Activated naive CD8-positive, alpha-beta T cell treated with anti-CD3 and anti-CD28 coated beads, Interleukin-2, amount 50 U/mL, for 16 hours (primary cell): ENCODE measurements at places on chromosomes 11 and 22.

GRCh38 chr11:12827929-12828812 lies 153.9 kb downstream of the TEAD1 start:
- no peak for DNase-seq

DNA sequence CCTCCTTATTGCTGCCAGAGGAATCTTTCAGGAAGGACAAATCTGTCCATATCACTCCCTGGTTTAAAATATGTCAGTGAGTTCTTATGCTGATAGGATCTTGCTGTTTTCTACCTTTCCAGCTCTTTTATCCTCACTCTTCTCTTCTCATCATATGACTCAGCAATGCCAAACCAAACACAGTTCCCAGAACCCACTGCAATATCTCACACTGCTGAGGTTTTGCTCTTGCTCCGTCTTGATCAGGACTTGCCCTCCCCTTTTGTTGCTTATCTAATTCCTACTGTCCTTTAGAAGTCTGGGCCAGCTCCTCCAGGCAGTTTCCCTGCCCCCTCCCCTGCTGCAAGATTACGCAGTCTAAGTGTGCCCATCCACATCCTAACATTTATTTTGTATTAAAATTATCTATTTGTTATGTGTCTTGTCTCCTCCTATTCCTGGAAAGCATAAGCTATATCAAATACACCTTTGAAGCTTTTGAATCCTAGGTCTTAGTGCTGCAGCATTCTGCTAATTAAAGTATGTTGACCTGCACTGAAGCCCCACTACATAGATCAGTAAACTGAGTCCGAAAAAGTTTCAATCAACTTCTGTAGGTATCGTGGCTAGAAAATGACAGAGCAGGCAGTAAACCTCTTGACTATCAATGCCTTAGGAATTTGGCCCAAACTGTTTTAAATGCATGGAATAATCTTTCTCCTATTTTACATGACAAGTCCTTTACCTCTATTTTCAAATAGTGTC lies 119.2 kb upstream of the C11orf87 start:
- no peak for DNase-seq

GRCh38 chr11:75147191-75147874 lies 3.6 kb upstream of the SLCO2B1 start:
- no peak for DNase-seq

DNA sequence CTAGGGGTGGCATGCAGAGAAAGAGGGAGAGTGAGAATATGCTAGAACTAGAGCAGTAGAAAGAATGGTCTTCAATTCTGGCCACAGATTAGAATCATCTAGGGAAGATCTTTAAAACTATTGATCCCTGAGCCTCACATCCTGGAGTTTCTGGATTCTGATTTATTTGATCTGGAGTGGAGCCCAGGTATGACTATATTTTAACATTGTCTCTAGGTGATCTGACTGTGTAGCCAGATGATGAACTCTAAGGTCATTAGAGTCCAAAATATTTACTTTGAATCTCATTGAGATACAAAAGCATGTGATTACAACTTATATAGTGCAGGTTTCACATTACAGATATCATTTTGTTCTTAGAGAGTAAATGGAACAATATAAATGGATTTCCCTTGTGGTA lies 79.7 kb downstream of the FDX1 start:
- DNase-seq, result no peak

DNA sequence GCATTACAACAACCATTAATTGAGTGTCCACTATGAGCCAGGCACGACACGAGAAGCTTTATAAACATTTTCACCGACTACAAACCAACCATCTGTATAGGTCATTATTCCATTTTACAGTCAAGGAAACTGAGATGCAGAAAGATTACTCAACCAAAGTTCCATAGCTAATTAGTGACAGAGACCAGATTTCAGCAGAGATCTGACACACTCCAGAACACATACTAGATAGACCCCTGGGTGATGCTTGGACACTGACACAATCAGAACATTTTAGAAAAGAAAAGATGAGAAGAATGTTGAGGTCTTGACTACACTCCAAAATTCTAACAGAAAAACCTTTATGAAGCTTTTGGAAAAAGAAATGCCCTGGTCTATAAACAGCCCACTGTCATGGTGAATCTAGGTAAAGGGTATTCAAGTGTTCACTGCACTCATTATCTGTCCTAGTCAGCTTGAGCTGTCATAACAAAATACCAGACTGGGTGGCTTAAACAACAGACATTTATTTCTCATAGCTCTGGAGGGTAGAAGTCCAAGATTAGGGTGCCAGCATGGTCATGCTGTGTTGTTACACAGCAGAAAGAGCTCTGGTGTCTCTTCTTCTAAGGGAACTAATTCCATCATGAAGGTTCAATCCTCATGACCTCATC lies 89.0 kb downstream of the RELT start:
- no peak for DNase-seq

GRCh38 chr11:33323421-33323820 lies 66.2 kb downstream of the HIPK3 start:
- no peak for DNase-seq

DNA sequence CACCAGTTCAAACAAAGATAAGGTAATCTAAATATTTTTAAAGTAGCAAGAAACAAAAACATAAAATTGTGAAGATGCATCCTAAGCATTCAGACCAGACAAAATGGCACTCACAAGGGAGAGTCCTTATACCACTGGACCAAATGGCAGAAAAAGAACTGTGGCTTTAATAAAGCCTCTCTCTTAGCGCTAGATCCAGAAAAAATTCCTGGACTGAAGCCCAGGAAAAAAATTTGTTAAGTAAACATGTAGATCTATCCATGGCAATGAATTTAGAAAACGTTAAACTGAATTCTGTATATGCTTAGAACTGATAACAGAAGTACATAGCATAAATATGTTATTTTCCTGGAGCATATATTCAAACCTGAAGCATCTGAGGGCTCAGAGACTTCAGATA lies 11.8 kb upstream of the CD59 start:
- DNase-seq, result no peak

DNA sequence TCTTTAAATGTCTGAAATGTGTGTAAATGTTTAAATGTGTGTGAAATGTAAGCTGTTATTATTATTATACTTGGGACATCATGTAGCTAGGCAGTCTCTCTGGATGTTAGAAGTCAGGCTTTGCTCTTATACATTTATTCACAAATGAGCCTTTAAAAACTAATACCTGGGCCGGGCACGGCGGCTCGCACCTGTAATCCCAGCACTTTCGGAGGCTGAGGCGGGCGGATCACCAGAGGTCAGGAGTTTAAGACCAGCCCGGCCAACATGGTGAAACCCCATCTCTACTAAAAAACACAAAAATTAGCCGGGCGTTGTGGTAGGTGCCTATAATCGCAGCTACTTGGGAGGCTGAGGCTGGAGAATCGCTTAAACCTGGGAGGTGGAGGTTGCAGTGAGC lies 21.7 kb upstream of the CTTN start:
- DNase-seq, result no peak
